Renal cortex interstitium (tissue), 15 donors: ENCODE measurements at places on chromosomes 5 and 9. TPM values are rescaled to one million over a fixed set of nuclear protein-coding genes. Genes with fewer than 3 reads are reported as not detected.
A peak's percentile ranks its signal among the peaks of the same experiment; 100 is the strongest.

DNA sequence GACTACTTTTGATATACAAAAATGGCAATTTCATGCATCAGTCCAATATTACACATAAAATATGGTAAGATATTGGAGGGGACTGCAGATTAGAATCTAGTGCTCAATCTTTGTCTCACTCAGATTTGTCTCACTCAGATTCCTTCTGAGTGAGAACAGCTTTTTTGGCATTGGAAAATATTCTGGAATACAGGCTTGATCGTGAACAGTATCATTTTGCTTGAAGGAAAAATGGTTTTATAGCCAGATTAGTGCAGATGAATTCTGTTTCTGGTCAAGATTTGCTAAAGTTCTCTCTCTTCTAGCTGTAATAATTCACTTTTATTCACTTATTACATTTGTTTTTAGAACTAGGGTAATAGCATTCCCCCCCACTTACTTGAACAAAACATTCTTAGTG, 51.2 kb downstream of the MAN2A1 start:
- no peak for DNase-seq

GRCh38 chr5:27011274-27011673, 27.1 kb downstream of the CDH9 start:
- no peak for DNase-seq

ZNF454 gene
- 7.3 TPM for polyA plus RNA-seq

DNA sequence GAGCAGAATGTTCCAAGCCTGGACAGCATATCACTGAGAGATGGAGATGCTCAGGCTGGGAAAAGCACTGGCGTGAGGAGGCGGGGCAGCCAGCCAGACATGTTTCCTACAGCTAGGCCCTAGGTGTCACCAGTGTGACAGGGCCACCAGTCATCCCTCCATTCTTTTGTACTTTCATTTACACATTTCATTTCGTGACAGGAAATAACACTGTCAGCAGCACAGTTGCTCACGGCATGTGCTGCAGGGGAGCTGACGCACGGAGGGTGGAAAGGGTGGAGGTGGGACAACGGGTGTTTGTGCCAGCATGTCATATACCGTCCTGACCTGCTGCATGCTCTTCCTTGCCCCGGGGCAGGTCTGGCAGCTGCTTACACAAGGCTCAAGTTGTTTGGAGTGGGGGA, 14.8 kb upstream of the CEMIP2 start:
- DNase-seq: no peak

DNA sequence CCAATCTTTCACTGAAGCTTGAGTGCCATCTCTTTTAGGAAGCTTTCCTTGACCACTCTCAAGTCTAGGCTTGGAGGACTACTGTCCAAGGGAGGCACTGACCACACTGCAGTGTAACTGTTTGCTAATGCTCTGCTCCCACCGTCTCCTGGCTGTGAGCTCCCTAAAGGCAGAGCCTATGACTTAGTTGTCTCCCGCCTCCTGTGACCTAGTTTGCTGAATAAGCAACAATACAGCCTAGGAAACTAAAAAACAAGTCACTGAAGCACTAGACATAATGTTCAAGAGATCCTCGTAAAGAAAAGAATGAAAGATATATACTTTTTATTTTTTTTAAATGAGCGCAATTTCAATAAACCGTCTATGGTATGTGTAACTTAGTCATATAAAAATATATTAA, 31.4 kb downstream of the LIX1 start:
- no peak for DNase-seq

DNA sequence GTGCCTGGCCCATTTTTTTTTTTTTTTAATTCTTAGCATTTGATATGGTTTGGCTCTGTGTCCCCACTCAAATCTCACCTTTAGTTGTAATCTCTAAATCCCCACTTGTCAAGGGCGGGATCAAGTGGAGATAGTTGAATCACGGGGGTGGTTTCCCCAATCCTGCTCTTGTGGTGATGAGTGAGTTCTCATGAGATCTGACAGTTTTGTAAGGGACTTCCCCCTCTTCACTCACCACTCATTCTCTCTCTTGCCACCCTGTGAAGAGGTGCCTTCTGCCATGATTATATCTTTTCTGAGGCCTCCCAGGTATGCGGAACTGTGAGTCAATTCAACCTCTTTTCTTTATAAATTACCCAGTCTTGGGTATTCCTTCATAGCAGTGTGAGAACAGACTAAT, 27.2 kb downstream of the NDUFAF2 start:
- DNase-seq: no peak

- no peak for DNase-seq
These were observed 87.0 kb upstream of the TNC start for GRCh38 chr9:115204904-115205453.

DNA sequence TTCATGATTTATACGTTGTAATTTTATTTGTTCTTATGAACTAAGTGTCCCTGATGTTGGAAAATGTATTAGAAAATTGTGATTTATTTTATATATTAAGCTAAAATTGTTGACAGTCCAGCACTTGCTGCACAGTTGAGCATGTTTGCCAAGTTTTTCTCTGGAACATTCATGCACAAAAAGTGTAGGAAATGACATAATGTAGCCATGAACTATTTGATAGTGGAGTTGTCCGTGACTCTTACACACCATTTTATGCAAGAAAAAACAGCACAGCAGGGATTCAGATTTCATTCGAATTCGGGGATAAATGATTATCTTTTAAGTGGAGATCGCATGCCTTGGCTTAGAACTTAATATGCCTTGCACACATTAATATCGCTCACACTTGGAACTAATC, 708.6 kb upstream of the WWC1 start:
- DNase-seq: no peak

DNA sequence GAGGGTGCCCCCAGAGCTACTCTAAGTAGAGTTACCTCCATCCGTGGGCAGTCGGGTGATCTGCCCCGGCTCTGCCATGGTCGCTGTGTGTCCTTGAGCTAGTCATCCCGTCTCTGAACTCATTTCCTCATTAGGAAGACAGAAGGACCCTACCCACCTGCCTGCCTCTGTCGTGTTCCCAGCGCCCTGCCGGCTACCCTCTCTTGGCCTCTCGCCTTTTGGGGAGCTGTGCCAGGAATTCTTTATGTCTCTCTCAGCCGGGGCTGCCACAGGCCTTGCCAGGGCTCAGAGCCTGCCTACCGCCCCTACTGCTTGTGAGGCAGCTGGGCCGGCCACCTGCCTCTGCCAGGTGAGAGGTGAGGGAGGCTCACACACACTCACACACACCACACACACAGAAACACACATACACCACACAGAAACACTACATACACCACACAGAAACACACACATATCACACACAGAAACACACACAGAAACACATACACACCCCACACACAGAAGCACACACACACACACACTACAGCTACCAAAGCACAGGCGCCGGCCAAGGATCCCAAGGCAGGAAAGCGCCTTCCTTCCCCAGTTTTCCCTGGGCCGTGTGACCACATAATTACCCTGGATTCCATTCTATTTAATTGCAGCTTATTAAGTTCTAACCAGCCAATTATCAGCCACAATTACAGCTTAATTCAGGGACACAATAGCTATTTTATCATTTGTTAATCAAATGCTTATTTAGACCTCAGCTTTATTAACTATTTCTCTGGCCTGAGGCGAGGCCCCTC, 41.7 kb downstream of the UNC5A start:
- DNase-seq: no peak

DNA sequence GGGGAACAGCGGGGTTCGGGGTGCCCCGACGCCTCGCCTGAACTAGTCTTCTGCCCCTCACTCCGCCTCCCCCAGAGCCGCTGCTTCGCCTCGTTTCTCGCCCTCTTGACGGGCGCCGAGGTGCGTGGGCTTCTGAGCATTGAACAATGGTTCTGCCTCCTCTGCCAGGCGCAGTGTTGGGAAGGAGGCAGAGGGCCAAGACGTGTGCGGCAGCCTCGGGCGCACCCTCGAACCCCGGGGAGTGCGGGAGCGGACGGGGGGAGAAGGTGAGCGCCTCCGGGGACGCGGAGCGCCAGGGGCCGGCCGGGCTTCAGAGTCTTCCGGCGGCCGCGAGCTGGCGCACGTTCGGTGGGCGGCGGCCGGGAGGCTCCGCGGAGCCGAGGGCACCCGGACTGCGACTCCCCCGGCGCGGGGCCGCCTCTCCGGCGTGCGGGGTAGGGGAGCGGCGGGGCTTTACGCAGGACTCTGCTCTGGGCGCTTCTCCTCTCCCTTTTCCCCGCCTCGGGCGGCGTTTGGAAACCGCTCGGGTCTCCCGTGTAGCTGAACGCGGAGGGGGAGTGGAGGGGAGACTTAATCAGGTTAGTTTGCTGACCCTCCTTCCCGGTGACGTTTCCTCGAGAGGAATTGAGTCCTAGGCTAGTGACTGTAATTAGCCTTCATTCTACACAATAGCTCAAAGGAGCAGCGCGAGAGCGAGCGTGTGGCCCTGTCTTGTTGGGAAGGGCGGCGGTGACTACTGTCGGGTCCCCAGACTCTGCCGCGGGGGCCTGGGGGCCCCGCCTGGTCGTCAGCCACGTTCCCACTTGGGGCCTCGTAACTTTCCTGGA, 1.1 kb downstream of the VLDLR start:
- peak; percentile 45 for DNase-seq

DNA sequence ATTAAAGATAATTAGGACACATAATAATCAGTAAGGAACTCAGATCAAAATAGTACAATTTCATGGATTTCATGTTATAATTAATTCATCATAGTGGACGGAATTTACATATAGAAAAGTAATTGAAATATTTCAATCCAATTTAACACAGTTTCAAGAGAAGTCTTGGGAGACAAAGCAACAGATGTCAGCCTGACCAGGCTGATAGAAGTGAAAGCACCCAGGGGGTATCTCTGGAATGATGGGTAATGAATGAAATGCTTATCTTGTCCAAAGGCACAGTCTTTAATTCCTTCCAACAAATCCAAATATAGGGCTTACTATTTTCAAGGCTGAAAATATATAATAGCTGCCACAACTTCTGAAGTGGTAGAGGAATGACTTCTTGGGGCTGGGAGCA, 629.3 kb upstream of the RGMB start:
- DNase-seq: no peak

PRUNE2 gene
- 14.6 TPM for polyA plus RNA-seq

ORM1 gene
- polyA plus RNA-seq: 0.48 TPM

GRCh38 chr9:109639674-109640579, 140.1 kb upstream of the PALM2AKAP2 start:
- peak; percentile 20 for DNase-seq

FNIP1 gene
- polyA plus RNA-seq: 19.7 TPM

GRCh38 chr5:108295578-108296368, 86.1 kb downstream of the FBXL17 start:
- DNase-seq: no peak

DNA sequence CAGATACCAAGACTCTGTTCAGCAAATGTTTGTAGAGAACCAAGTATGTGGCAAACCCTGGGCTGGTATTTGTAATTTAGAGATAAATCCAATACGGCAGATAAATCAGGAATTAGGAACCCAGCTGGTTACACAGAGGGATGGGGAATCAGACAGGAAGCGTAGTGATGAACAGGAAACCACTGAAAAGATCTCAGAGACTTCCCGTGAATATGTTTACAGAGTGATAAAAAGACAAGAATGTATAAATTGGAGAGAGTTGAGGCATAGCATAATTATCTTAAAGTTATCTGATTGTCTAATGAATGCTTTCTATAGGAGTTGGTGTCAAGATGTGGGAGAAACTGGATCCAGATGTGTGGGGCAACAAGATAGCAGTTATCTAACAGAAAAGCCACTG, 246.6 kb upstream of the SMARCA2 start:
- no peak for DNase-seq

PCDHGA12 gene
- polyA plus RNA-seq: 3.0 TPM

- no peak for DNase-seq
These were observed 22.4 kb downstream of the BOD1 start for GRCh38 chr5:173594061-173594460.

DNA sequence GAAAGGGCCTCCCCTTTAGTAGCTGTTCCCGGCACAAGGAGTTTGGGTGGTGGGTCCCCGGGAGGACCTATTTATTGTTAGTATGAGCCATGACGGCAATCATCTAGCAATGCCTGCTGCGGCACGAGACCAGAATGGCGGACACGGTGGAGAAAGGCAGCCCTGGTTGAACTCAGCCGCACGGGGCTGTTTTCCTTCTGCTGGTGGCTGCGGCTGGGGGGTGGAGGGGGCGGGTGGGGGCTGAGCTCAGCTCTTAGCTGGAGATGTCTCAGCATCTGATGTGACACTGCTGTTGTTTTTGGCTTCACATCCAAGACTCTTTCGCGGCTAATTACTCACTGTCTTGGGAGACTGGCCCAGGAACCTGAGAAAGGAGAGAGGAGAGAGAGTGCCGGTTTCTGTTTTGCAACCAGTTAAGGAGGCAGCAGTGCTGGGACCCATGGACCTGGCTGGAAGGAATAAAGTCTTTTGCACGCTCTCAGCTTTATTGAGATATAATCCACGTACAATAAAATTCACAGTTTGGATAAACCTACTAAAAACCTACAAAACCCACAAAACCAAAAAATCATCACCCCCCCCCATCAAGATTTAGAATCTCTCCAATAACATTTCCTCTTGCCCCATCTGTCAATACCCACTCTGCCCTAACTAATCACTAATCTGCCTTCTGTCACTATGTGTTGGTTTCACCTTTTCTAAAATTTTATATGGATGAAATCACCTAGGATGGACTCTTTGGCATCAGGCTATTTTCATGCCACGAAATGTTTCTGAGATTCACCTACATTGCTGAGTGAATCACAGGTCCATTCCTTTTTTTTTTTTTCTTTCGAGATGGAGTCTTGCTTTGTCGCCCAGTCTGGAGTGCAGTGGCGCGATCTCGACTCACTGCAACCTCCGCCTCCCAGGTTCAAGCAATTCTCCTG, 81.8 kb upstream of the NEURL1B start:
- DNase-seq: peak; percentile 79

DNA sequence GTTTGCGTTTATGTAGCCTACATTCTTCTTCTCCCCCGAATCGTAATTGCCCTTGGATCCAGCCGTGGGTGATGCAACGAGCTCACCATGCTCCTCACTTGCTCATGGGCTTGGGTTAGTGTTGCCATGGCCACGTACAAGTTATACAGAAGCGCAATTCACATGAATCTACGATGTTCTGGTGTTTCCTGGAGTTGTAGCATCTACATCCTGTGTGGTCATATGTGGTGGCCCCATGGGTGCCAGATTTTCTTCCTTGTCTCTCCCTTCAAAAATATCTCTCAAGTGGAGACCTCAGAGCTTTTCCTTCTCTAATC, 115.3 kb downstream of the TLE4 start:
- no peak for DNase-seq

DNA sequence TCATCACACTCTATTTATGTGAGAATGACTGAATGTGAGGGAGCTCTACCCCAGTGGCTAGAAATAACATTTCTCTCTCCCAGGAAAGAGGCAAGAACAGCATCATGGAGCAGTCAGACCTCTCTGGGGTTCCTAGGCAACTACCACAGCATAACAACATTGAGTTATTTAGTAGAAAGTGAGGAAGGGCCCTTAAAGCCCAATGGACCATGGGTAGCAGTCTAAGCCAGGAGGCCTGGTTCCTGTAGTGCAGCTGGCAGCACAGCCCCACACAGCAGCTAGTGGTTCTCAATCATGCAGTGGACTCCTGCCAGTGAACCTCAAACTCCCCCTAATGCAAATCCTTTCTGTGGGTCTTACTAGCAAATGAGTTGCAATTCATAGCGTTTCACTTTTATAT, 55.3 kb downstream of the SPEF2 start:
- no peak for DNase-seq

PCDHA7 gene
- 0.33 TPM for polyA plus RNA-seq

- no peak for DNase-seq
These were observed 42.0 kb upstream of the TIMD4 start for GRCh38 chr5:157004893-157005551.
